ENCODE measurements at places on chromosomes 16 and 17.

DNA sequence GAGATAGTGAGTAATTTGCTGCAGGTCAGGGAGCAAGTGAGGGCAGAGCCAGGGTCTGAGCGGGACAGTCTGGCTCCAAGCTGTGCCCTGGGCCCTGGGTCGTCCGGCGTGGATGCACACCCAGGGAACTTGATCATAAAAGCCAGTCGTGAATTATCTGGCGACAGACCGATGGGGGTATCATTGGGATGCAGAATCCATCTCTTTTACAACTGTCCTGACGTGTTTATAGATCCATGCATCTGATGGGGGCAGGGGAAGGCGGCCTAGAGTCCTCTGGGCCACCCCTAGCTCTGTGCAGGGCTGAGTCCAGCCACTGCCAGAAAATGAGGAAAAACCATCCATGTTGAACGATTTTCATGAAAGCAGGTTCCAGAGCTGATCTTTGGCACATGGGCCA is 332.8 kb downstream of the C16orf95 start:
- peak overlapping the region; percentile 93 for H3K27ac ChIP-seq
- H3K4me3 ChIP-seq, result no peak overlapping the region
- H3K27me3 ChIP-seq, result no peaks in the 10 kb centered on the region
- H3K4me1 ChIP-seq, result peaks cover 14% of the 10 kb centered on the region
- DNase-seq, result no peak
- no peaks in the 10 kb centered on the region for H3K36me3 ChIP-seq

DNA sequence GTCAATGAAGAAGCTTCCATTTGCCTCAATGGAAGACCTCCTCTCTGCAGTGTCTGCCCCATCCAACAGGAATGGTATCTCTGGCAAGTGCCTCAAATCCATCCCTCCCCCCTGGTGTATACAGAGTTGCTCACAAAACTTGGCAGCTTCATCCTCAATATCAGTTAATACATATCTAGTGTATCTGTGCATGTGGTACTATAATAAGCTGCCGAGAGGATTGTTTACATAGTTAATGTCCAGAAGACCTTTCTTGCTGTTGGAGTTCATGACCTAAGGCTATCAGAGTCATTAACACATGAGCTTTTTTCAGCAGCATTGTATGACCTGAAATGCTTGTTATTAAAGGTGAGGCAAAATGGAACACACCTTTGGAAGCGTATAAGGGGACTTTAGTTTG is 14.0 kb upstream of the RASL10B start:
- H3K4me1 ChIP-seq, result peaks cover 45% of the 10 kb centered on the region
- H3K36me3 ChIP-seq, result peaks cover 4% of the 10 kb centered on the region
- H3K27ac ChIP-seq, result peak overlapping the region; percentile 3
- no peaks in the 10 kb centered on the region for H3K27me3 ChIP-seq

DNA sequence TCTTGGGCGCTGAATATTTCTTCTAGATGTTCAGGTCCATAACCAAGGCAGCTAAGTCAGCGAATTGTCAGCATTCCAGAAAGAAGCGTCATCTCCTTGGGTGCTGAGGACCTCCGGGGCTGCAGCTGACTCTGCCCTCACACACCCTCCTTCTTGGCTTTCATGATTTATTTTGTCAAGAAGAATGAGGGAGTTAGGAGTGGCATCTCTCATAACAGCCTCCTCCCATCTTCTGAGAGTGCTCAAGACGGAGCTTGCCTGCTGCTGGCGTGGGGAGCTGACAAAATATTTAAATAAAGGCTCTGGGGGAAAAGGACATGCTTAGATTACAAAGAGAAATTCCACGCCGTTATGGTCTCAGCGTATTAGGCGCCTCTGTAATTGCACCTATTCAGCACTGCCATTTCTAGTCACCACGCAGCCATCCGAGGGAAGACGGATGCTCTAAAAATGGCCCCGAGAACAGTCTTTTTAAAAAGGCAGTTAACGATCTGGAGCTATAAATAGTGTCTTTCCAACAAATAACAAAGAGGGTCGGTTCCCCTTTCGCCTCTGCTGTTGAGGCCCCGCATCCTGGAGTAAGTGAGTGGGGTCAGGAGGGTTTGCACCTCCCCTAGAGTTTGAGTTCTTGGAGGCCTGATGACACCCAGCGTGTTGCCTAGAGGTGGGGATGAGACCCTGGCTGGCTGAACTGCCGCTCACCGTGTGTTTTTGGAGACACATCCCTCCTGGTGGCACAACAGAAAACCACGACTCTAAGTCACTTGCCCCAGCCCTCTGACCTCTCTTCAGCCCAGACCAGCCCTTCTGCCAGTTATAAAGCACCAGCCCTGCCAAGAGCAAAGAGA is 187.0 kb downstream of the CCDC182 start:
- H3K36me3 ChIP-seq, result no peaks in the 10 kb centered on the region
- H3K27ac ChIP-seq, result peak overlapping the region; percentile 10
- H3K4me3 ChIP-seq, result no peak overlapping the region
- H3K4me1 ChIP-seq, result peaks cover 20% of the 10 kb centered on the region

- H3K4me1 ChIP-seq, result peaks cover 47% of the 10 kb centered on the region
- H3K4me3 ChIP-seq, result no peak overlapping the region
- no peak for DNase-seq
- peak overlapping the region; percentile 86 for H3K27ac ChIP-seq
- peaks cover 35% of the 10 kb centered on the region for H3K36me3 ChIP-seq
Observed at GRCh38 chr17:47225436-47225858, 16.3 kb downstream of the MYL4 start.

DNA sequence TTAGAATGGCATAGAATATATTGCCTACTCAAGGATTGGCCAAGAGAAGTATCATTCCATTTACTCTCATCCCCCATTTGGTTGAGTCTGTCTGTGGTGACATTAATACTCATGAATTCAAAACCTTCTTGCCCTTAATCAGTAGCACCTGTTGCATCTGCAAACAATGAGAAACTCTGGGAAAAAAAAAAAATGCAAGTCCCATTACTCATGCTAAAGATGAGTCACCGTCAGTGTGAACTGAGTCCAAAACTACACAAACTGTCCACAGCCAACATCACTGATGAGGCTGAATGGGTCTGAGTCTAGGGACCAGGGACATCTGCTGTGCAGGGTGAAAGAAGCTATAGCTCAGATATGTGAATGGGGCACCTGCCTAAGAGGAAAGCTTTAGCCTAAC is 96.9 kb upstream of the ADAMTS18 start:
- DNase-seq, result no peak
- H3K27ac ChIP-seq, result no peak overlapping the region
- no peaks in the 10 kb centered on the region for H3K4me1 ChIP-seq
- no peaks in the 10 kb centered on the region for H3K36me3 ChIP-seq

- H3K4me1 ChIP-seq, result no peaks in the 10 kb centered on the region
- H3K4me3 ChIP-seq, result no peak overlapping the region
- H3K27me3 ChIP-seq, result no peaks in the 10 kb centered on the region
- H3K27ac ChIP-seq, result peak overlapping the region; percentile 39
Observed at GRCh38 chr16:57257455-57258070, 12.5 kb downstream of the ARL2BP start.

GRCh38 chr17:17201907-17202306 is 4.2 kb downstream of the PLD6 start:
- no peak overlapping the region for H3K4me3 ChIP-seq
- no peak for DNase-seq
- no peak overlapping the region for H3K27ac ChIP-seq
- H3K27me3 ChIP-seq, result no peaks in the 10 kb centered on the region

- no peaks in the 10 kb centered on the region for H3K36me3 ChIP-seq
- no peaks in the 10 kb centered on the region for H3K27me3 ChIP-seq
- no peak overlapping the region for H3K27ac ChIP-seq
- no peak for DNase-seq
Observed at GRCh38 chr16:87231911-87232310, 85.3 kb downstream of the C16orf95 start.

GRCh38 chr17:74922172-74922571 is 883 bp downstream of the USH1G start:
- no peak overlapping the region for H3K4me3 ChIP-seq
- H3K36me3 ChIP-seq, result no peaks in the 10 kb centered on the region
- no peak for DNase-seq

DNA sequence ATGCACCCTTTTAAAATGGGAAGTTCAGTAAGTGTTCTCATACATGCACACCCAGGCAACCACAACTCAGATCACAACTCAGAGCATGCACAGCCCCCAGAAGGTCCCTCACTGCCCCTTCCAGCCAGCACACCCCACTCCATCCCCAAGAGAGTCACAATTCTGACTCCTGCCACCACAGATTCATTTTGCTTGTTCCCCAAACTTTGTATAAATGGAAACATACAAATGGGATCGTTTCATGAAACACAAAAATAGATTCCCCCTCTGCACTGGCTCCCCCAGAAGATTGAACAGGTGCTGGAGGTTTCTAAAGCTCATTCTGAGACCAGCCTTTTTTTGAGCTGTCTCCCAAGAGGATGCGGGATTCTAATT is 3.3 kb upstream of the TNFRSF13B start:
- no peak overlapping the region for H3K27ac ChIP-seq
- no peaks in the 10 kb centered on the region for H3K36me3 ChIP-seq
- DNase-seq, result no peak
- H3K27me3 ChIP-seq, result no peaks in the 10 kb centered on the region

- DNase-seq, result no peak
- no peaks in the 10 kb centered on the region for H3K27me3 ChIP-seq
- peaks cover 18% of the 10 kb centered on the region for H3K4me1 ChIP-seq
- H3K27ac ChIP-seq, result peak overlapping the region; percentile 10
- H3K36me3 ChIP-seq, result peaks cover 23% of the 10 kb centered on the region
Observed at GRCh38 chr16:2004795-2005517, 4.7 kb downstream of the ZNF598 start.

DNA sequence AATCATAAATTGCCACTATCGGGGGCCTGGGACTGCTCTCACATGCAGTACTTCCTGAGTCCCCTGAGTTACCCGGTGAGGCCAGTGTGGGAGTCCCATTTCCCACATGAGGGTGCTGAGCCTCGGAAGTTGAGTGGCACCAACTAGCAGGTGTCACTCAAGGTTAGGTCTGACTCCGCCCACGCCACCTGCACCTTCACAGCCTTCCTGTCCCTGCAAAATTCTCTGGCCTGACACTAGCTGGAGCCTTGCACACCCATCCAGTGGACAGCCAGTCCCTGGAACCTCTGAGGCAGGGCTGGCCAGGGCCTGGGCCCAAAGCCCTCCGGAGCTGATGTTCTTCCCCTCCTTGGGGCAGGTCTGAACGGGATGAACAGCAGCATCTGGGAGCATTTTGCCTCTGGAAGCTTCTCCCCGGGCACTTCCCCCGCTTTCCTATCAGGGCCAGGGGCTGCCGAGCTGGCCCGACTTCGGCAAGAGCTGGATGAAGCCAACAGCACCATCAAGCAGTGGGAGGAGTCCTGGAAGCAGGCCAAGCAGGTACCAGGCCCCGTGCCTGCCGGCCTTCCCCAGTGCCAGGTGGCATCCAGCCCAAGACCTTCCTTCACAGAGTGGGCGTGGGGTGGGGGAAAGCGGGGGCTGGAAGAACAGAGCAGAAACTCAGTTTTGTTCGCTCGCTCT is 21.9 kb downstream of the UNC13D start:
- H3K27me3 ChIP-seq, result no peaks in the 10 kb centered on the region
- no peak overlapping the region for H3K4me3 ChIP-seq
- no peak for DNase-seq
- H3K36me3 ChIP-seq, result peaks cover 38% of the 10 kb centered on the region
- peak overlapping the region; percentile 6 for H3K27ac ChIP-seq
- H3K4me1 ChIP-seq, result no peaks in the 10 kb centered on the region

DNA sequence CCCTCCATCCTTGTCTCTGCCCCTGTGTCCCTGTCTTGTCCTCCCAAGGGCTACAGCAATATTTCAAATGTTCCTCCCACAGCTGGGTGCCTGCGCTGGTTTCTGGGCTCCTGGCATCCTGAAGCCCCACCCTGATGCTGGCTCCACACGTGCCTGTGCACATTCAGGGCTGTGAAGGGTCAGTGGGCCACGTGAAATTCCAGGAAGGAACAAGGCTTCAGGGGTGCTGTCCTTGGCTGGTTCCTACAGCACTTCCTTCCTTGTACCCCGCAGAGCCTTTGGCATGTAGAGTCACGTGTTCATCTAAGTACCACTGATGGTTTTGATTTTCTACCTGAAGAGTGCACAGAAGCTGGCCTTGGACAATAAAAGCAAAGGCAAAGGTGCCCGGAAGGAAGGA is 57.7 kb upstream of the NLK start:
- DNase-seq, result no peak
- H3K27me3 ChIP-seq, result no peaks in the 10 kb centered on the region
- no peak overlapping the region for H3K27ac ChIP-seq
- H3K36me3 ChIP-seq, result no peaks in the 10 kb centered on the region
- no peak overlapping the region for H3K4me3 ChIP-seq
- peaks cover 7% of the 10 kb centered on the region for H3K4me1 ChIP-seq

GRCh38 chr17:17892731-17893130 is 55.9 kb upstream of the SREBF1 start:
- H3K27me3 ChIP-seq, result peaks cover 52% of the 10 kb centered on the region
- DNase-seq, result no peak
- H3K27ac ChIP-seq, result no peak overlapping the region
- no peaks in the 10 kb centered on the region for H3K36me3 ChIP-seq
- no peak overlapping the region for H3K4me3 ChIP-seq

- no peaks in the 10 kb centered on the region for H3K27me3 ChIP-seq
- H3K4me3 ChIP-seq, result no peak overlapping the region
- no peaks in the 10 kb centered on the region for H3K36me3 ChIP-seq
- DNase-seq, result no peak
- no peaks in the 10 kb centered on the region for H3K4me1 ChIP-seq
Observed at GRCh38 chr17:52227926-52228325, 69.4 kb upstream of the CA10 start.

- no peaks in the 10 kb centered on the region for H3K36me3 ChIP-seq
- no peak overlapping the region for H3K27ac ChIP-seq
- DNase-seq, result no peak
Observed at GRCh38 chr17:34728771-34729310, 149.5 kb downstream of the TMEM132E start.

- H3K36me3 ChIP-seq, result no peaks in the 10 kb centered on the region
- H3K27me3 ChIP-seq, result peaks cover 6% of the 10 kb centered on the region
- H3K4me1 ChIP-seq, result peaks cover 5% of the 10 kb centered on the region
- no peak for DNase-seq
- no peak overlapping the region for H3K27ac ChIP-seq
Observed at GRCh38 chr16:50244140-50244503, 22.2 kb upstream of the ADCY7 start.

DNA sequence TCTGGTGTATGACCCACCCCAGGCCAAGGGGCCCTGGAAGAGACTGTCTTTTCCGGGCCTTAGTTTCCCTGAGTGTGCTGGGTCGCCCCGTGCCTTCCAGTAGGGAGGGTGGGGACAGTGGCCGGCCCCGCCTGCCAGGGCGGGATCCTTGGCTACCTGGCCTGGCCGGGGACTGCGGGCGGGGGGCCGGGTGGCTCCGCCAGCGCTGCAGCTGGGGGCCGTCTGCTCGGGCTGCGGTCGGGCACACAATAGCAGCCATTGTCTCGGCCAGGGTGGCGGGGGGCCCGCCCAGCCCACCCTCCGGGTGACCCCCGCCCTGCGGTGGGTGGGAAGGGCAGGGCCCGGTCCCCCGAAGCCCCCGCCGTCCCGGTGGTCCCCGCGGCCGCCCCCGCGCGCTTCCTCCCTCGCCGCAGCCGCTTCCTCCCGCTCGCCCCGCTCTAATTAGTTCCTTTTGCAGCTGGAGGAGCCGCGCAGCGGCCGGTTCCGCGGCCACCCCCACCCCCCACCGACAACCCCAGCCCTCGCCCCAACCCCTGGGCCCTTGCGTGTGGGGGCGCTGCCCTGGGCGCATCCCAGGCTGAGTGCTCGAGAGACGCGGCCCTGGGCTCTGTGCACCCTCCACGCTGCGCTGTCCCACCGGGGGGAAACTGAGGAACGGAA is 11.6 kb downstream of the GLIS2 start:
- no peaks in the 10 kb centered on the region for H3K36me3 ChIP-seq
- H3K4me1 ChIP-seq, result peaks cover 37% of the 10 kb centered on the region
- no peak for DNase-seq
- H3K27ac ChIP-seq, result peak overlapping the region; percentile 89
- H3K27me3 ChIP-seq, result no peaks in the 10 kb centered on the region

GRCh38 chr17:67449065-67449464 is 72.0 kb downstream of the PITPNC1 start:
- no peaks in the 10 kb centered on the region for H3K4me1 ChIP-seq
- no peak overlapping the region for H3K4me3 ChIP-seq
- no peaks in the 10 kb centered on the region for H3K36me3 ChIP-seq
- DNase-seq, result no peak
- no peak overlapping the region for H3K27ac ChIP-seq
